ENCODE measurements at places on chromosomes 3 and 15.

GRCh38 chr3:132183811-132184210 lies 133.4 kb upstream of the ACP3 start:
- DNase-seq = no peak

DNA sequence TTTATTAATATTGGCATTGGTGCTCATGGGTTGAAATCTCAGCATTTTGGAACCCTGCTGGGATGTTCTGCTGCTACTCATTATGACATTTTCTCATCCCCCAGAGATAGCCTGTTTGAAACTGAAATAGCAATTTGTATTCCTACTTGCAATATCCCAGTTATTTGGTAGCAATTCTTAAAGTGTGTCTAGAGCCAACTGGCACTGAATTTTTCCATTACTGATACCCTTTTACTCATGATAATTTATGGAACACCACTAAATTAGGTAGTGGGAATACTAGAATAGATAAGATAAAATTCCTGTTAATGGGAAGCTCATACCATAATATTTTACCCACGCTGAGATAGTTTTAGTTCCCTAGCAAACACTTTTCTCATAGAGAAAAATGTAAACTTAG lies 309.3 kb downstream of the SV2B start:
- no peak for DNase-seq

DNA sequence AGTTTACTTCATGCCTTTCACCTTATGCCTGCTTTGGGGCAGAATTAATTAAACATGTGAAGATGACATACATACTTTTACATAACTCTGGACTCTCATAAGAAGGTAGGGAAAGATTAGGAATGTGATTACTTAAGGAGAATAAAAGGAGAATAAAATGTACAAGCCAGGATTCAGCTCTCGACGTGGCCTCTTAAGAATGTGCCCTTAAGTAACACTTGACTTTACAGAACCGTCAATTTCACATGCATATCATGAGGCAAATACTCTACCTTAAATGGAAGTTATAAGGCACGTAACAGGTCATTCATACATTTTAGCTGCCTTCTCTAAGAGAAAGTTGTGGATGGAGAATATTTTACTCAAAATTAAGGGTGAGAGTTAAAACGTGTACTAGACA lies 263.7 kb upstream of the LMCD1 start:
- DNase-seq = no peak

DNA sequence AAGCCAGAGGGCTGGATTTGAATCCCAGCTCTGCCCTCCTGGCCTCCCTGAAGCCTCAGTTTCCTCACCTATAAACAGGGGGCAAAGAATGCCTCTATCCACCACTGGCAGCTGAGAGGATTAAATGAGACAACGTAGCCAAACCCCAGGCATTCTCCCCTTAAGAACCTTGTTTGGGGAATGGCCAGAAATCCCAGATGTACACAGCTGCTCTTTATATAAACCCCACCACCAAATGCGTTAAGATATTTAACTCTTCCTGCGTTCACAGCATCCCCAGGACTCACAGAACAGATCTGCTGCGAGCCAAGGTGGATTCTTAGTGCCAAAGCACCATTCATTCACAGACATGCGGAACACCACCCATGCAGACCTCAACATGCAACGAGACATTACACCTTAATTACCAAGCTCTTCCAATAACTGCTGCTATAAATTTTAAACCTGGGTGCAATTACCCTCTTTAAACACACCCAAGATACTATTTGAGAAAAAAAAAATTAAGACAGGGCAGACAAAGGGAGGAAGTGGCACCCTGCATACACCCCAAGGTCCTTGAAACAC lies 5.2 kb downstream of the TLE3 start:
- no peak for DNase-seq

GRCh38 chr3:61114316-61114953 lies 136.8 kb downstream of the FHIT start:
- DNase-seq = no peak

DNA sequence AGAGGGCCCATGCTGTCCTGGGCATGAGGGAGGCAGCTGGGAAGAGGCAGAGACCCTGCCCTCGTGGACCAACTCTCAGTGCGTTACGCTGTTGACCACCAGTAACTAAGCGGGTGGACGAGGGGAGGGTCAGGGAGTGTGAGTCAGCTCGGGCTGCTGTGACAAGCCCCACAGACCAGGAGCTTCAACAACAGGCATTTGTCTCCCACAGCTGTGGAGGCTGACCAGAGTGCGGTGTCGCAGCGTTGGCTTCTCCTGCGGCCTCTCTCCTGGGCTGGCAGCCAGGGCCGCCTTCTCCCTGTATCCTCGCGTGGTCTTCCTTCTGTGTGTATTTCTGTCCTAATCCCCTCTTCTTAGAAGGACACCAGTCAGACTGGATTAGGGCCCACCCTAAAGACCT lies 13.0 kb downstream of the EFCC1 start:
- no peak for DNase-seq

- DNase-seq = no peak
These were observed 4.8 kb downstream of the VWA5B2 start for GRCh38 chr3:184234224-184234623.

DNA sequence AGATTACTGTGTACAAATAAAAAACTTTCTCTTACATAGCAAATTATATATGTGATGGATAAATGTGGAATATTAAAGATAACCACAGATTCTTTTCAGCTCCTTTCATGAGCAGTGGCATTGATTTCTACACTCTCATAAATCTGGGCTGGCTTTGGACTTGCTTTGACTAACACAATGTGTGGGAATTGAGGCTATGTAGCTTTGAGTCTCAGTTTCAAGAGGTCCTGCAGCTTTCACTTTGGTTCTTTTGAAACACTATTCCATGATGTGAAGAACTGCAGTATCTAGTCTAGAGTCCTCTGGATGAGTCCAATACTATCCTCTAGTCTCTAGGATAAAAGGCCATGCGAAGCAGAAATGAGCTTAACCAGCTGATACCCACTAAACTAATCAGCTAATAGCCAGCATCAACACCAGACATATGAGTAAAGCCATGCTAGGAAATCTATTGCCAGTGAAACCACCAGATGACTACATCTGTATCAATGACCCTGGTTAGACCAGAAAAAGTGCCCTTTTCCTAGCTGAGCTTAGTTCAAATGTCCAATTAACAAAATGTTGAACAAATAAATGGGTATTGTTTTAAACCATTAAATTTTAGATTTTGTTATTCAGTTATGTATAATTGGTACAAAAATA lies 274.9 kb upstream of the ZPLD1 start:
- DNase-seq = no peak

DNA sequence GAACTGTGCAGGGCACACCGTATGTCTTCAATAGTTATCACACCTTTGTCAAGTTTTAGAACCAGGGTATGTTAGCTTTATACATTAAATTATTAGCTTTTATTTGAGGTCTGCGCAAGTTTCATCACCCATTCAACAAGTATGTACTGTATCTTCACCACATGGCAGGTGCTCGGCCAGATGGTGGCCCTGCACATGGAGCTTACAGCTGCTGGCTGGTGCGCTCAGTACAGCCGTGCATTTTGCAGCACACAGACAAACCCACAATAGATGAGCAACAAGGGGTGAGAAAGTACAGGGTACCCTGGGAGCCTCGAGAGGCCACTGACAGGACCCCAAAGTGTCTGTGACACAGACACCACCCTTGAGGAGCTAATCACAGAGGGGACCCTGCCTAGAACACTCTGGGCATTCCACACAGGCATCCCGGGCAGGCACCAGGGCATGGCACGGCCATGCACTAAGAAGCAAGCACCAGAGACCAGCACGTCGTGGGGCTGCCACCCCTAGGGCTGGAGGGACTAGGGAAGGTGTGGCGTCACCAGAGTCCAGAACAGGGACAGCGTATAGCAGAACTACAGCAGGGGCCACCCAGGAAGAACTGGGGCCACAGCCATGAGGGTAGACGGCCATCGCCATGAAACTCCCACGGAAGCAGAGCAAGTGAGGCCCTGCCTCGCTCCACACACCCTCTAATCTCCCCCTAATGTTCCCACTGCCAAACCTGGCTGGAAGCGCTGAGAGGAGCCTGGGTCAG lies 27.4 kb downstream of the ZXDC start:
- DNase-seq = no peak

DNA sequence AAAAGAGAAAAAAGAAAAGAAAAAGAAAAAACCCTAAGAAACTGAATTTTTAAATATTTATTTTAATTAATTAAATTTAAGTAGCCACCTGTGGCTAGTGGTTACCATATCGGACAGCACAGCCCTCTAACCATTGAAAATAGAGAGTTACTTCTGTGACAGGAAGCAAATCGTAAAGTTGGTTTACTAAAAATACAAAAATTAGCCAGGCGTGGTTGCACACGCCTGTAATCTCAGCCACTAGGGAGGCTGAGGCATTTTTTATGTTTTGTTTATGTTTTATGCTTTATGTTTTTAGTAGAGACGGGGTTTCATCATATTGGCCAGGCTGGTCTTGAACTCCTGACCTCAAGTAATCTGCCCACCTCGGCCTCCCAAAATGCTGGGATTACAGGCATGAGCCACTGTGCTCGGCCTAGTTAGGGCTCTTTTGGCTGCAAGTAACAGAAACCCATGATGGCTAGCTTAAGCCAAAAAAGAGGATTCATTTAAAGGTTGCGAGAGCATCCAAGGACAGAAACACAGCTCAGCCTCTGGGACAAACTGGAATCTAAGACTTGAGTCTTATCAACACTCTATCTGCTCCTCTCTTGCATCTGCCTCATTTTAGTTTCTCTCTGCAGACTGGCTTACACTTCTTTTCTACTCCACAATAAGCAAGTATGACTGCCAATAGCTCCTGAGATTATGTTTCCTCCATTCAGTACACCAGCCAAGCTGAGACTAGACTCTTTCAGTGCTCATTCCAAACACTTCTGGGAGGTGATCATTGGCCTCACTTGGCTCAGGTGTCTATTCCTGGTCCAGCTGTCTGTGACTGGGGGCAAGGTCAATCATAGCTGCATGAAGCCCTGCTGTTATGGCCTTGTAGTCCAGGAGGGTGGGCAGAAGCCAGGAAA lies 6.8 kb upstream of the SKIL start:
- DNase-seq = no peak

- no peak for DNase-seq
These were observed 569.8 kb downstream of the VGLL3 start for GRCh38 chr3:86420990-86421739.

DNA sequence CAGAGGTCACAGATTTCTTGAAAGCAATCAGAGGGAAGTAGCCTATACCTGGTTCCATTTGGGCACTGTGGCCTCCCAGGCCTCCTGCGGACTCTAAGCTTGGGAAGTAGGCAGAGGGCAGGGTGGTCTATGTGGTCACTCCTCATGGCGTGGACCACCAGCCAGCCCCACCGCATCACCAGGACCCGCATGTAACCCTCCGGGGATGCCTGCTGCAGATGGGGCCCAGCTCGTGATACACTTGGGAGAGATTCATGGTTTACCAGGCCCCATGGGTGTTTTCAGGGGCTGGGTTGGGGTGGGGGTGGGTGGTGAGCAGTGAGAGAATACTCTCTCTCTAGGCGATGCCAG lies 123.7 kb downstream of the ASB7 start:
- no peak for DNase-seq

DNA sequence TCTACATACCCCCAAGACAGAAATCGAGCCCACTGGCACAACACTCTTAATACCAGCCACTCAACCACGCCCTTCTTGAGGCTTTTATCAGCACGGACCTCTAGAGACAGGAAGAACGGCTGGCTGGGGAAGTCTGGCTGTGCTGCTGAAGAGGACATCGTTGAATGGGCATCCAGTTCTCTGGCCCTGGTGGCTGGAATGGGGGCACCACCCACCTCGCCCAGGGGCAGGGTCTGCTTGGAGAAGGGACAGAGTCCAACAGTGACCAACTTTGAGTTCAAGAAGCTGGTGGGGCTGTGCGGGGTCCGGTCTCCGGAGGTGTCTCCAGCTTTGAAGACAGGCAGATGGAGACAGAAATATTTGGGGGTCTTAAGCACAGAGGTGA lies 77.5 kb downstream of the ATP10A start:
- DNase-seq = no peak

DNA sequence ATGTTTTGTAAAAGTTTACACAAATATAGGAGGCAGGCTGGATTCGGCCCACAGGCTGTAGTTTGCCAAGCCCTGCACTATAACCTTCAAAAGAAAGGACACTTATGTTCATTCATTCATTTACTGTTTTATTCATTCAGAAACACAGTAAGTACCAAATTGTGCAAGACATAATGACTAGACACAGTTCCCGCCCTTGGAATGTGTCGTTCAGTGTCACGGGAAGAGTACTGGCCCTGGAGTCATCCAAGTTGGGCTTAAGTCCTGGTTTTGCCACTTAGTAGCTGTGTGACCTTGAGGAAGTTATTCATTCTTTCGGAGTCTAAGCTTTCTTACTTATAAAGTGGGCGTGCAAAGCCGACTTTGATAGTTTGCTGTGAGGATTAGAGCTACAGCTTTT lies 22.0 kb downstream of the COLQ start:
- no peak for DNase-seq

GRCh38 chr3:155418407-155418806 lies 124.9 kb upstream of the STRIT1 start:
- DNase-seq = no peak

DNA sequence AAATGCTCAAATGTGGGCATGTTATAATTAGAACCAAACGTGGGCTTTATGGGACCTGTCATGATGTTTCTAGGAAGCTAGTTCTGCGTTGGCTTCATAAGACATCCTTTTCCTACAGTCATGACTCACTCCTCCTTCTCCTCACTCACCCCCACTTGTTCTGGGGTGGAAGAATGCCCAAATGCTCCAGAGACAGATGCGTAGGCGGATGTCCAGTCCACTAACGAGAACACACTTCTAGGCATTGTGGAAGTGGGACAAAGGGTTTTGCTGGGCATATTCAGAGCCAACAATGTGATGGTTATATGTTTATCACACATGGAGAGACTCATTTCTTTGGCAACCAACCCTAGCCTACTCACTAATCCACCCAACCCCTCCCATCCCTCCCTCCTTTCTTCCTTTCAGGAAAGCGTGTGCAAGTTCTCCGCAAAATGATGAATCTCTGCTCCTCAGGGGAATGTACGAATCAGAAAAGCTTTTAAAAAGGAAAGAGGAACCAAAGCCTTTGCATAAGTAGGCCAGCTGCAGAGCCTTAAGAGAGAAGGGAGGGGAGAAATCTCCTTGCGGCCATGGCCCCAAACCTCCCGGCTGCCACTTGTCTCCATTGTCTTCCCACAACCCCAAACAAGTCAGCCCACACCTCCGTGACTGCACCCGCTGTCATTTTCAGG lies 123.0 kb upstream of the SPRED1 start:
- DNase-seq = no peak

GRCh38 chr15:70628549-70628896 lies 134.8 kb downstream of the UACA start:
- no peak for DNase-seq

- no peak for DNase-seq
These were observed 108.6 kb downstream of the ZNF385D start for GRCh38 chr3:21642433-21642832.

DNA sequence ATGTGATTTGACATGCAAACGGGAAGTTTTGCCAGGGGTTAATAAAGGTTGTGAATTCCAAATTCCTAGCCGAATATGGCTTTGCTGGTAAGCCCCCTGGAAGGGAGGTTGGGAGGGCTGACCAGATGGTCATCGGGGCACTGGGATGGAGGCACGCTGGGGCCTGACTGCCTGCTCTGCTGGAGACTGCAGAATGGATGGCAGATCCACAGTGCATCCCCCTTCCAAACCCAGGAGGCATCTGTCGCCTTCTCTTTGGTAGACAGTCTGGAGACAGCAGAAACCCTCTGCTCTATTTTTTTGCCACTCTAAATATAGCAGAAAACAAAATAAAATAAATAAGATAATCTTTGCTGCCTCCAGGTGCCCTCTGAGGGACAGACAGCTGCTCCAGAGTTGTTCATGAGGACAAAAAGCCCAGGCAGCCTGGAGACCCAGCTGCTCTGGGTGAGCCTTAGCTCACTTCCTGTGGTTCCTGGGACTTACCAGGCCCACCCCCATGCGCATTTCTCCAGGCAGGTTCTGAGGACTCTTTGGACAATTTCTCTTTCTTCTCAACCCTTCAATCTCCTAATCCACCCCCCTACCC lies 6.1 kb upstream of the SPTBN5 start:
- no peak for DNase-seq
